ENCODE measurements at places on chromosomes 6 and 20.
A peak's percentile ranks its signal among the peaks of the same experiment; 100 is the strongest.

DNA sequence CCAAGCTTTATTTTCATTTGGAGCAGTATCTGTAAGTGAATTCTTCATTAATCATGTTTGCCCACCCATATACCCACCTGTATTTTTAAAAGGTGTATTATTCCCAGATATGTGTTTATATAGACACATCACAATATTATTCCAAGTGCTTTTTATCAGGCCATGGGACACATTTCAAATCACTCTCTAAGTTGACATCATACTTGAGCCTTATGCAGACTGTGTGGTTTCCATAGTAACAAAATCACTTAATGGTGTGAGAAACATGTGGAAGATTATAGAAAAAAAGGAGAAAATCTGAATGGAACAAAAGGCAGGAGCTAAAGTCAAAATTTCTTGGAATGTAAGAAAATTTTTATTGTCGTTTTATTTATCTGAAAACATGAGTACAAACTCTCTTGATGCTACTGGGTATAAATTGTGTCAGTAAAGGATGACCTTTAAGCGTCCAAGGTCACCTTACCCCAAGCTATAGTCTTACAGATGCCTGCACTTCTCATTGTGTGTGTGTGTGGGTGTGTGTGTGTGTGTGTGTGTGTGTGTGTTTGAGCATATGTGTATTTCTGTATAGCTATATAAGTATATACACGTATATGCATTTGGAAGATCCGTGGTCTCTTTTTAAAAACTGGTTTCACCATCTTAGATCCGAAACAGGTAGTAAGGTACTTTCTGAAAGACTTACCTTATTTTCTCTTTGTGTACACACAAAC, 79.8 kb upstream of the CCN6 start:
- peak; percentile 74 for DNase-seq

DNA sequence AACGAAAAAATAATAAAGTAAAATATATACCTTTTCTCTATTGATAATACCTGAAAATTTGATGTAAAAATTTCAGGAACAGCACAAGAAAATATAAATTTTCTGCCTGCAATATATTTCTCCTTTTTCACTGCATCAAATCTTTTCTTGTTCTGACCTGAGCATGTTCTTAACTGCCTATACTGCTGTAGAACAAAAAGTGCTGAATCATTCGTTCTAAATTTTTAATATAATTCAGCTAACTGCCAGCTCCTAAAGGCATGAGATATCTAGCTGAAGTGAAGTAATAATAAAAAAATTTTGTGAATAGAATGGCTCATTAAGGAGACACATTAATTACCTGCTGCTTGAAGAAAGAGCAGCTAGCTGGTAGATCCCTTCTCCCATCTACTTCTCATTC, 188.6 kb upstream of the FKBP1C start:
- no peak for DNase-seq

DNA sequence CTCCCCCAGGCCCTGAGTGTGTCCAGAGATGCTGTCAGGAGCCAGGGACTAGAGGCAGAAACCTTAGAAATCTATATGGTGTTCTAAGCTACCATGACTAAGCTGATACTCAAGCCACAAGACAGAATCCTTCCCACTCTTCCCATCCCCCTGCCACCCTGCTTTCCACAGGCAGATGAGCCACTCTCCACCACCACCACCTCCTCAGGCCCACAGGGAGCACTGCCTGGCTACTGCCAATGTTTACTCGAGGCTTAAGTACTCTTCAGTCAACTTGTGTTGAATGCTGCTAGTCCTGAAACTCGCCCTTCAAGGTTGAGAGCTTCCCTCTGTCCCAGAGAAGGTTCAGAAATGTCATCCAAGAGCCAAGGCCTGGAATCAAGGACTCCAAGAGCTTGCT, 56.2 kb downstream of the CENPW start:
- DNase-seq, result no peak

DNA sequence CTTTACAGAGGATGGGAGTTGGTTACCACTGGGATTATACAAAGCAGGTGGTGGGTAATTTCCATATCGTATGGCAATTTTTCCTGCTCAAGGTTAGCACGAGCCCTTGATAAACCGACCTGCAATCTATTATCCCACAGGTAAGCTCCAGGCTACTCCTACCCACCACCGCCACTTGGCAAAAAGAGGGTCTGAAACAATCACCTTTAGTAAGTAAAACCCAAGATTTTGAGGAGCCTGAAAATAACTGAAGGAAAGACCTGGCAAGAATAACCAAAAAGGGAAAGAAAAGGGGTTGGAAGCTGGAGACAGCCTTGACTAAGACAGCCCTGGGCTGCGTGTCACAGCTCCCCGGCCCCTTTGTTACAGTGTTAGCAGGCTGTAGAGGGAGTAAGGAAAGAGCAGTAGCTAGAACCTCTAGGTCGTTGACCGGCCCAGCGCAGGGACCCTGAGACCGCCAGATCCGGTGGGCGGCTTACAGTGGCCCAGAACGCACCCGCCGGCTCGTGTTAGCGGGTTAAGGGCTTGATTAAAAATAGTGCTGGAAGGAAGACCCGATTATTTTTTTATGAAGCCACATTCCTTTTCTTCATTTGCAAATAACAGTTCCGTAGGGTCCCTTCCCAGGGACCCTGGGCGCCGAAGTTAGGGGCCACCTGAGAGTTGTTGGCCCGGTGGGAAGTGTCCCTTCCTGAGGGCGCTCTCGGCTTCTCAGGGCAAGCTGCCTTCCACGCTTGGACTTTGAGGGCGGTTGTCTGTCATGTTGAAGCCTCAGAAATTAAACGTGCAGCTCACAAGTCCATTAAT, 30.5 kb downstream of the TFAP2B start:
- DNase-seq, result peak; percentile 10

GRCh38 chr6:148981515-148981914, 234.7 kb downstream of the UST start:
- DNase-seq, result peak; percentile 39

Measured in iris pigment epithelial cell (primary cell).